ENCODE measurements at places on chromosomes 6 and 20.

- no peak for DNase-seq
Observed at GRCh38 chr6:73515204-73515655, 5.6 kb downstream of the EEF1A1 start.

- peak; percentile 76 for DNase-seq
Observed at GRCh38 chr6:2749969-2750600, 637 bp downstream of the MYLK4 start.

DNA sequence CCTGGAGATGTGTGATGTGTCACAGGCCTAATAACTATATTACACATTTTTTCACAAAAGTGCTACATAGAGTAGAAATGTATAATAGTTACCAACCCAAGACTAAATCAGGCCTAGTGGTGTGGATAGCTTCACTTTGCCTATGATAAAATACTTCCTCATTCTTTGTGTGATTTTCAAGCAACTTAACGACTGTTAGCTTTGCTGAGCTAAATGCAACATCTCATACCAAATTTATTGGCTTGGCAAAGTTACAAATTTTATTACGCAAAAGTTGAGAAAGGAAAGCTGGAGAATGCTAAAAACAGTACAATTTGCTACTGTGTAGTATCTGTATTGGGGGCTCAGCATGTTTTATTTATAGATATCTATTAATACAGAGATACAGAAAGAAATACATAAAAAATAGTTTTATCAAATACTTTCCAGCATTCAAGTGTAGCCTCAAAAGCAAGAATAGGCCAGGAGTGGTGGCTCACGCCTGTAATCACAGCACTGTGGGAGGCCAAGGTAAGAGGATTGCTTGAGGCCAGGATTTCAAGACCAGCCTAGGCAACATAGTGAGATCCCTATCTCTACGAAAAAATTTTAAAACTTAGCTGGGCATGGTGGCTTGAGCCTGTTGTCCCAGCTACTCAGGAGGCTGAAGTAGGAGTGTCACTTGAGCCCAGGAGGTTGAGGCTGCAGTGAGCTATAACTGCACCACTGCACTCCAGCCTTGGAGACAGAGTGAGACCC is 3.6 kb upstream of the EDN1 start:
- no peak for DNase-seq

DNA sequence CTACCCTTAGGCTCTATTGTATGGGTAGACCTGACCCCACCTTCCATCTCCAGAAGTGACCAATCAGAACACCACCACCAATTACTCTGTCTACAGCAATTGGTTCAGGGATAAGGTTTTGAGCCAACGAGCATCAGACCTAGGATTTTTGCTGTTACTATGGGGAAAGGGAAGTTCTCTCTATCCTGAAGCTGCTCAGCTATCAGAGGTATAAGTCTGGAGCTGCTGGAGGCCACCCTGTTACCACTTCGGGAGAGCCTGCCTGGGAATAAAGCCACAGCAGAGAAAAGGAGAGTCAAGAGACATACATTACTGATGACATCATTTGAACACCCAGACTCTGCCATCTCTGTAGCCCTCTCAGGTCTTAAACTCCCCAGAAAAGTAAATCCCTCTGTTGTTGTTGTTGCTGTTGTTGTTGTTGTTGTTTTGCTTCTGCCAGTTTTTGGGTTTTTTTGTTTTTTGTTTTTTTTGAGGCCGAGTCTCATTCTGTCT is 94.5 kb downstream of the PREX1 start:
- no peak for DNase-seq

- DNase-seq, result no peak
Observed at GRCh38 chr6:41697861-41698781, 37.3 kb downstream of the TFEB start.

DNA sequence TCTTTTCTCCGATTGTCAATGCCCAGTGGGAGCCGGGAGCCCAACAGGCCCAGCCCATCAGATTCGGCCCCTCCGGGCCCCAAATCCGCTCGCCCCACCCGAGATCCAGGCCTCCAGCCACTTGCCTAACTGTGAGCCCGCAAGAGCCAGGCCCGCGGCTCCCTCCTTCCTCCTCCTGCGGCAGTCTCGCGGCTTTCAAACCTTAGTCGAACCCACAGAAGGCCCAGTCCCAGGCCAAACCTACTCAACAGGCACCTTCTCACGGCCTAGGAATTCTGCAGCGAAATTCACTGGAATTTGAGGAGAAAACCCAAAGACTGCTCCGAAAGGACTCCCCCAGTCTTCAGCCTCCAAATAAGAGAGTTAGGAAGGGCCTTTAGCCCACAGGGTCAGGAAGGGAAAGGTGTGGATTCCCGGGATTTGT is 2.8 kb upstream of the TFAP2A start:
- DNase-seq, result no peak

DNA sequence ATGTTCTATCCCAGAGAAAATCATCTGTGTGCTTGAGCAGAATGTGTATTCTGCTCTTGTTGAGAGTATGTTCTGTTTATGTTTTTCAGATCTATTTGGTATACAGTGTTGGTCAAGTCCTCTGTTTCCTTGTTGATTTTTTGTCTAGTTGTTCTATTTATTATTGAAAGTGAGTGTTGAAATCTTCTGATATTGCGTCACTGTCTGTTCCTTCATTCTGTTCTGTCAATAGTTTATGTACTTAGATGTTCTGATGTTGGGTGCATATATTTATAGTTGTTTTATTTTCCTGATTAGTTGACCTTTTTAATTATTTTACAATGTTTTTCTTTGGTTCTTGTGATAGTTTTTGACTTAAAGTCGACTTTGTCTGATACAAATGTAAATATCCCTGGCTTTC is 458.7 kb upstream of the HSF2 start:
- DNase-seq, result no peak

GRCh38 chr6:37990762-37991525 is 171.4 kb downstream of the ZFAND3 start:
- DNase-seq, result no peak

- DNase-seq, result peak; percentile 52
Observed at GRCh38 chr6:35079311-35080000, 61.7 kb downstream of the TCP11 start.

DNA sequence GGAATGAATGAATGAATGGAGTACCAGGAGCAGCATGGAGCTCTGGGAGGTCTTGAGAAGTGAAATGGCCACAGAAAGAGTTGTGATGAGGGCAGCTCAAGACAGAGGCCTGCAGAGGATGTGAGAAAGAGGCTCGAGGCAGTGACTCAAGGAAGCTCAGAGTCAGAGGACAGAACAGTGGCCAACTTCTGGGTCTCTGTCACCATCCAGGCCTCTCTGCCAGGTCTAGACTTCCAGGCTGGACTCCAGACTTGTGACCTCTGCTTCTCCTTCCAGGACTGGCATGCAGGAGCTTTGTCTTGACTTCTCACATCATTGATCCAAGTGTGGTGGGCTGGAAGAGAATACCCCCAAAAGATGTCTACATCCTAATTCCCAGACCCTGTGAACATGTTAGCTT is 119.8 kb downstream of the TOX2 start:
- DNase-seq, result no peak

- DNase-seq, result no peak
Observed at GRCh38 chr20:11754451-11754850, 163.2 kb upstream of the BTBD3 start.

GRCh38 chr6:91387290-91388059 is 800.6 kb upstream of the MAP3K7 start:
- DNase-seq, result no peak

- no peak for DNase-seq
Observed at GRCh38 chr6:151070631-151071051, 169.1 kb upstream of the AKAP12 start.

- no peak for DNase-seq
Observed at GRCh38 chr6:31227143-31227542, 44.7 kb downstream of the HLA-C start.

GRCh38 chr6:112383191-112383590 is 36.1 kb downstream of the RFPL4B start:
- DNase-seq, result no peak

GRCh38 chr20:41308290-41308711 is 9.2 kb downstream of the ZHX3 start:
- DNase-seq, result no peak

DNA sequence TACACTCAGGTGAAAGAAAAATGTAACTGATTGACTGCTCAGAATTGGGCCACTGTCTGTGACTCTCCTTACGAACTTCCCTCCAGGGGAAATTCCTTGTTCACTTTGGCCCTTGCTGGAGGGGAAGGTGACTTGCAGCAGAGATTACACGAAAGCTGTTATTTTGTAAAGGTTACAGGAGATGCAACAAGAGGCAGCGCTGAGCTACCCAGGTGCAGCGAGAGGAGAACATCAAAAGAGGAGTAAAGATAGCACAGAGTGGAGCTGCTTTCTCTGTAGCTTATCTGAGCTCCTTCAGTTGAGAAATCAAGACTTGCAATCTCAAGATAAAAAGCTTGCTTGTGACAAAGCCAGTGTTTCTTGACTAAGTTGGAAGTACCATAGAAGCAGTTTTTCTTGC is 144.6 kb downstream of the ARHGAP18 start:
- DNase-seq, result no peak

GRCh38 chr6:25239059-25239458 is 40.1 kb upstream of the CARMIL1 start:
- DNase-seq, result no peak

DNA sequence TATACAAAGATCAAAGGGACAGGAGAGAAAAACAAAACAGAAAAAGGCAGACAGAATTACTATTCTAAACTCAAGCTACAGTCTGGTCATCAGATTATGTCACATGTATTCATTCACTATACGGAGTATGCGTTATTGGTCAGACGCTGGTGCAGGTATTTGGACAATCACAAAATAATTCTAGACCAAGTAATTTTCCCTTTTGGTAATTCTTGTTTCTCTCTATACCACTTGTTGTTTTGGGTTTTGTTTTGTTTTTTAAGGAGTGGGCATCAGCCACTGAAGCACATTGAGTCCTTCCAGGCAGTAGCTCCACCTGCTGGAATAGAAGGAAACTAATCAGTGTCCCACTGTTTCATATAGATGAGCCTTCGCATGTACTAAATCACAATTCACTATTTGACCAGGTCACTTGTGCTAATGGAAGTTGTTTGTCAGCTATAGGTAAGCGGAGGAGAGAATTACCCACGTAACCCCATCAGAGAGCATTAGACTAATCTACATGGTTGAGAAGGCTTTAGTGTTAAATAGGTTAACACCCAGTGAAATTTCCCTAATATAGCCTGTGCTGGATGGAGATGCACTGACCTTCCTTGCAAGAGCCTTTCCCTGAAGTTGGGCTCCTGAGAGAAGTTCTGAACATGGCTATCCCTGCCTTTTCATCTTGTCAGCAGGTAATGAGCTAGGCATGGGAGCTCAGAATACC is 77.9 kb downstream of the TNFAIP3 start:
- no peak for DNase-seq

GRCh38 chr6:169723991-169724493 is 258 bp downstream of the PHF10 start:
- DNase-seq, result no peak

- no peak for DNase-seq
Observed at GRCh38 chr6:20402092-20402341, 338 bp downstream of the E2F3 start.

- no peak for DNase-seq
Observed at GRCh38 chr6:47116606-47117005, 74.5 kb upstream of the ADGRF1 start.

DNA sequence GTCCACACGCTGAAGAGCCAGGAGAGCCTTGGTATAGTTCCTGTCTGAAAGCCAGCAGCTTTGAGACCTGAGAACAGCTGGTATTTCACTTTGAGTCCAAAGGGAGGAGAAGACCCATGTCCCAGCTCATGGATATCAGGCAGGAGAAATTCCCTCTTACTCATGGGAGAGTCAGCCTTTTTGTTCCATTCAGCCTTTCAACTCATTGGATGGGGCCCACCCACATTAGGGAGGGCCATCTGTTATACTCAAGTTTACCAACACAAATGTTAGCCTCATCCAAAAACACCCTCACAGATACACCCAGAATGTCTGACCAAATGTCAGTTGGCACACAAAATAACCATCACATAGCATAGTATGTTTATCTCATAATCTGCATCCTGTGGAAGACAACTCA is 80.1 kb downstream of the GMDS start:
- no peak for DNase-seq

DNA sequence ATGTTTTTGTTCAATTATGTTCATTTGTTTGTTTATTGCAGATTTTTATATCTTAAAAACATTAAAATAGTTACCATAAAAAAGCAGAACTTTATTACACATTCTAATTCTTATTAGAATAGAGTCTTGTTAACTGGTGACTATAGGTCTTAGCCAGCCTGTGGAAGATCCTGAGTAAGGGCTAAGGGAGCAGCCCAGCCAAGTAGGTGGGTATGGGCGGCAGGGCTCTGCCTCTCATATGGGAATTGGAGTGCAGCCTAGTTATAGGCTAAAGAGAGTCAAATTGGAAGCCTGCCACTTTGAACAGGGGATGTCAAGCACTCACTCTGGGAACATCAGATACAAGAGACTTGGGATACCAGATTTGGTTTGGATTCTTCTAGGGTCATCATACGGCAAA is 10.5 kb upstream of the HSF2 start:
- DNase-seq, result no peak
